ENCODE measurements at places on chromosomes 16 and 17.
A peak's percentile ranks its signal among the peaks of the same experiment; 100 is the strongest.

GRCh38 chr17:59838052-59838916 is 54.5 kb downstream of the TUBD1 start:
- DNase-seq = no peak

- DNase-seq = peak; percentile 9
These were observed 219.9 kb downstream of the ENGASE start for GRCh38 chr17:79294459-79295071.

GRCh38 chr16:53152329-53152728 is 97.5 kb downstream of the CHD9 start:
- no peak for DNase-seq

DNA sequence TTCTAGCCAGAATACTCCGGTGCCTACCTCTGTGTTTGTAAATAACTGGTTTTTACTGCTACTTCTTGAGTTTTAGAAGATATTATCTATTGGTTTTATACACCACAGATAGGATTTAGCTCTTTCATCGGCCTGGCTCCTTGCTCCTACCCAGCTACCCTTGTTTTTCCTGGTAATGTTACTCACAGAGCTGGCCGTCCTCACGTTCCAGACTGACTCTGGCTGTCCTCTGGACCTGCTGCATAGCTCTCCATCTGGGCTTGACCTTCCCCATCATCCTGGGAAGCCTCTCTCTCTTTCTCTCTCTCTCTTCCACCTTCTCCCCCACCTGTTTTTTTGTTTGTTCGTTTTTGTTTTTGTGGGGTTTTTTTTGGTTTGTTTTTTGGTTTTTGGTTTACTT is 51.5 kb downstream of the MPRIP start:
- DNase-seq = no peak

DNA sequence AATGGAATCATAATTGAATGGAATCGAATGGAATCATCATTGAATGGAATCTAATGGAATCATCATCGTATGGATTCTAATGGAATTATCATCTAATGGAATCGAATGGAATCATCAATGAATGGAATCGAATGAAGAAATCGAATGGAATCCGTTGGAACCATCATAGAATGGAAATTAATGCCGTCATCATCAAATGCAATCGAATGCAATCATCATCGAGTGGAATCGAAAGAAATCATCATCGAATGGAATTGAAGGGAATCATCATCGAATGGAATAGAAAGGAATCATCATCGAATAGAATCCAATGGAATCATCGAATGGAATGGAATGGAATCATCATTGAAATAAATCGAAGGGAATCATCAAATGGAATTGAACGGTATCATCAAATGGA is 217.2 kb downstream of the SHCBP1 start:
- no peak for DNase-seq

DNA sequence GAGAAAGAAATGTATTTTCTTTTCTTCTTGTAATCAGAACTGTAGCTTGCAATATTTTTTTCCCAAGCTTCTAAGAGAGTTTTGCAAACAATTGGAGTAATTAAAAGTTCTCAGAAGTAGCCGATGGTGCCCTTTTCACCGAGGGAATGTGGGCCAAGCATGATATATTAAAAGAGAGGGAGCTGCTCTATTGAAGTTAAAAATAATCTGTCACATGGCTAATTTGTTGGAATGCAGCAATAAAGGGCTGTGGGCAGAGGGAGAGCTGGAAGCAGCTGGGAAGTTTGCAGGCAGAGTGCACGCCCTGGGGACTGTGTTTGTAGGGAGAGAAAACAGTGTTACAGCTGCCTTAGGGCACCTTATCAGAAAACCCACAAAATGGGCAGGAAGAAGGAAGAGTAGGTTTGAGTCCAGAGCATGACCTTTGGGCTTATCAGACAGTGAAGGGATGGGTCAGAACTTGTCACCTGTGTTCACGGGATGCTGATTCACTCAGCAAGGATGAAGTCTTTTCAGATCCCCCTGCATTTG is 18.5 kb upstream of the TERF2 start:
- DNase-seq = no peak

DNA sequence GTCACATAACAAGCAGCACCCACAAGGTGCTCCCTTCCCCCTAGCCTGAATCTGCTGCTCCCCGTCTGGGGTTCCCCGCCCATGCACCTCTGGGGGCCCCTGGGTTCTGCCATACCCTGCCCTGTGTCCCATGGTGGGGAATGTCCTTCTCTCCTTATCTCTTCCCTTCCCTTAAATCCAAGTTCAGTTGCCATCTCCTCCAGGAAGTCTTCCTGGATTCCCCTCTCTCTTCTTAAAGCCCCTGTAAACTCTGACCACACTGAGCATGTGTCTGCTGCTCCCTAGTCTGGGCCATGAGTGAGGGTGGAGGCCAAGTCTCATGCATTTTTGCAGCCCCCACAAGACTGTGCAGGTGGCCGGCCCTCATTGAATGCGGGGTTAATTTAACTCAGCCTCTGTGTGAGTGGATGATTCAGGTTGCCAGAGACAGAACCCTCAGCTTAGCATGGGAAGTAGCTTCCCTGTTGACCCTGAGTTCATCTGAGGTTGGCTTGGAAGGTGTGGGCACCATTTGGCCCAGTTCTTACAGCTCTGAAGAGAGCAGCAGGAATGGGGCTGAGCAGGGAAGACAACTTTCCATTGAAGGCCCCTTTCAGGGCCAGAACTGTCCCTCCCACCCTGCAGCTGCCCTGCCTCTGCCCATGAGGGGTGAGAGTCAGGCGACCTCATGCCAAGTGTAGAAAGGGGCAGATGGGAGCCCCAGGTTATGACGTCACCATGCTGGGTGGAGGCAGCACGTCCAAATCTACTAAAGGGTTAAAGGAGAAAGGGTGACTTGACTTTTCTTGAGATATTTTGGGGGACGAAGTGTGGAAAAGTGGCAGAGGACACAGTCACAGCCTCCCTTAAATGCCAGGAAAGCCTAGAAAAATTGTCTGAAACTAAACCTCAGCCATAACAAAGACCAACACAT is at the start of gene STH:
STH (plus strand) TSS at position 264 of the 913 bp plus-strand sequence; CDS start at position 294, 30 bp downstream.
- no peak for DNase-seq

GRCh38 chr17:77503293-77503655 is 362.5 kb downstream of the SEC14L1 start:
- DNase-seq = no peak

DNA sequence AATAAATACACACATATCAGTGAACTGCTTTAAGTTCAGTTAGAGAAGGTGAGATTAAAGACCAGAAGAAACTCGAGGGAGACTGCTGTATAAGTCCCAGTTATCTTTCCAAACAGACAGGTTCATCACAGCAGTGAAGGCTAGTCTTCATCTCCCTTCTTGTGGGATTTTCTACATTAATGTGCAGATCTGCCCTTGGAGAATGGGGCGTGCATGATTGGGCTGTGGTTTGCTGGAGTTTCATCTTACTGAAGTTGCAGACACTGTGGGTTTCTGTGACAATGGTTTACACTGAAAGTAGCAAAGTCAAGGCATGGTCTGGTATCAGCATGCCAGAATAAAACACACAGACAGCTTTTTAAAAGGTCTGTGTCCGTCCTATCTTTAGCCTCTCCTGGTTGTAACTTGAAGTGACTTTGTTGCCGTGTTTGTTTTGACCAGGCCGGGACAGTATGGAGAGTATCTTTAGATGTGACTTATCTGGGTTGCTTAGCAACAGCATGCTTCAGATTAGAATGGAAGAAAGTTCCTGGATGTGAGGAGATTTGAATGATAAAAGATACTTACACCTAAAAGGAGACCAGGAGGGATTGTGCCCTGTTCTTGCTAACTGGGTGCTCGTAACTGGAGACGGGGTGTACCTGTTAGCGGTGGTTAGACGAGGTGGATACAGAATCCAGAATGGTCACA is 16.1 kb downstream of the NAA60 start:
- no peak for DNase-seq

GRCh38 chr16:89952551-89952950 is 4.0 kb downstream of the DEF8 start:
- no peak for DNase-seq

GRCh38 chr17:52276381-52277008 is 118.0 kb upstream of the CA10 start:
- no peak for DNase-seq

DNA sequence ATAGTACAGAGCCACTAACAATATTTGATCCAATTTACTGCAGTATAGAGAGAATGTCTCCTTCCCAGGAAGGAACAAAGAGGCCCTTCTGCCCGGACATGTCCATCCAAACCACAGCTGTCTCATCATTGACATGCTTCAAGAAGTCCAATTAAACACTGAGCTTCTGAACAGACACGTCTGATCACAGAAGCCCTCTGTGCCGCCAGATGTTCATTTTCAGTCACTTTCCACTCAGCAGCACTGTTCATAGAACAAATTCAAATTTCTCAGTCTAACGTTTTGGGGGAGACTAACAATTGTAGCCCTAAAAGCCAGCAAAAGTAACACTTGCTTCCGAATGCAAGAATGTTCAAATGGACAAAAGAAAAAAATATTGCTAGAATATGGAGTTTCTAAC is 15.3 kb downstream of the ZC3H7A start:
- no peak for DNase-seq

DNA sequence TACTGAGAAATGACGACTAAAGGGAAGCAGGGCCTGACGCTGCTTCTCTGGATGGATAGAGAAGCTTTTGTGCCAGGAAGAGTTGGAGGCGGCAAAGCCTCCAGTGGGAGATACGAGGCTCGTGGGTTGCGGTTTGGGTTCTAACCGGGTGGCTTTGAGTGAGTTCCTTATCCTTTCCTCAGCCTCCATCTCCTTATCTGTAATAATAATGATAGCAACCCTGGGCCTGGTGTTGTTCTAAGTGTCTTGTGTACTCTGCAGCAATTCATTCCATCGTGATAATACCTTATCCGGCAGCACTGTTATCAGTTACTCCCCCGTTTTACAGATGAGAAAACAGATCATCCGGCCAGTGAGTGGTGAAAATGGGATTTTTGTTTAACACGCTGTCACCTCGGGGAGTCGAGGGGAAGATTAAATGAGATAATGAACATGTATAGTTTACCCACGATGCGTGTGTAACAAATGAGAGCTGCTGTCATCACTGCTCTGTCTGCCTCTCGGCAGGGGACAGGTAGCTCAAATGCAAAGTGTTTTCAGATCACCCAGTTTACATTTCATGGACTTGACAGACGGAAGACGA is 52.0 kb upstream of the LHX1 start:
- no peak for DNase-seq

DNA sequence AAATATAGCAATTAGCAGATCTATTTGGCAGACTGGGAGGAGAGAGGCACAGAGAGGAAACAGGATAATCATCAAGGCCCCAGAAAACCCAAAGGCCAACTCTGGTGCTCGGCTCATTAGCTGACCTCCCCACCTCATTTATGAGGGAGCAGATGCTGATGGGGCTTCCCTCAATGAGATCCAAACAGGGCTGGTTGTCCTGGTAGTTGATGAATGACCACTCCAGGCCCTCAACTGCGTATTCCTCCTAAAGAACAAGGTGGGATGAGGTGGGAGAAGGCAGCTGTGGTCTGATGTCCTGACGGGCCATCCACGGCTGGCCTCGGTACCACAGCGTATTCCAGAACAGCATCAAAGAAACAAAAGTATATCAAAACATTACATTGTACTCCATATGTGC is 20.8 kb downstream of the ZNHIT3 start:
- no peak for DNase-seq

GRCh38 chr17:34237458-34237857 is 17.6 kb upstream of the CCL2 start:
- no peak for DNase-seq

DNA sequence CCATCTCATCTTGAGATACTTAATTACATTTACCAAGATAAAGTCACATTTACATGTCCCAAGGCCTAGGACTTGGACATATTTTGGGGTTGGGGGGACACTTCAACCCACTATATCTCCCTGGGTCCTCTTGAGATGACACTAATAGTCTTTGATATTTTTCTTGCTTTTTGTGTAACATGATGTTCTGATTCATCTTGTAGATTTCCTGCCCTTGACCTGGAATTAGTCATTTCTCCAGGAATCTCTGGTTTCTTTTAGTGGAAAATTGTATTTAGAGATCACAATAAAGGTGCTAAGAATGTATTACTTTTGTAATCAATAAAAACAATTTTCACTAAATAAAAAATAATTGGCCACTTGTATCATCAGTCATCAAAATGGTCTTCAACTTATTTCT is 157.3 kb downstream of the VPS53 start:
- no peak for DNase-seq

- no peak for DNase-seq
These were observed 34.7 kb upstream of the HNF1B start for GRCh38 chr17:37779554-37779953.

DNA sequence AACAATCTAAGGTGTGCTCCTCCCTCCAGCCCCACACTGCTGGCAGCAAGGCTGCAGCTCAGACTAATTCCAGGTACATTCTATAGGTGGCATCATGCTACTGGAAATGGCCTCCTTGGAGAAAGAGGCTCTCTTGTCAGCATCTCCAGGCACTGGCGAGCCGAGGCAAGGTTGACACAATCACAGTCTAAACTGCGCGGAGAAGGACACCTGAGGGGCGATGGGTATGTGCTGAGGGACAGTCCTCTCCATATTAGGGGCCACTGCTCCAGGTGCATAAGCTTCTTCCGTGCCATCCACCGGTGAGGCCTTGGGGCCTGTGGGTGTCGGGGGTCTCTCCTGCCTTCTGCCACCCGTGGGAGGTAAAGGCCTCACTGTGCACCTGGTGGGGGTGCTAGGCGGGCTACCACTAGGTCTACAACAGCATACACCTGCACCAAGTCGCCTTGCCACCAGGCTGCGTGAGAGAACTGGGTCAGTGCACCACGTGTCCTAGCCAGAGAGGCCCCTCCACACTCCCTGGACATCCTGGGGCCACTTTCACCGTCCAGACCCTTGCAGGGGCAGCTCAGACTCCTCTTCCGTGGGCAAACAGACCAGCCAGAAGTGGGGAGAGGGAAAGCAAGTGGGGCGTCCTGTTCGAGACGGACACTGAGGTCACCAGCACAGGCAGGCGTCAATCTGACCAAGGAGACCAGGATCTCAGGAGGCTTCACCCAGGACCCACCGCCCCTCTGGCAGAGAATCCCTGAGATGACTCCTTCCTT is 12.1 kb upstream of the CBX8 start:
- DNase-seq = no peak

GRCh38 chr16:75230471-75231110 is 11.8 kb downstream of the CTRB1 start:
- DNase-seq = no peak

DNA sequence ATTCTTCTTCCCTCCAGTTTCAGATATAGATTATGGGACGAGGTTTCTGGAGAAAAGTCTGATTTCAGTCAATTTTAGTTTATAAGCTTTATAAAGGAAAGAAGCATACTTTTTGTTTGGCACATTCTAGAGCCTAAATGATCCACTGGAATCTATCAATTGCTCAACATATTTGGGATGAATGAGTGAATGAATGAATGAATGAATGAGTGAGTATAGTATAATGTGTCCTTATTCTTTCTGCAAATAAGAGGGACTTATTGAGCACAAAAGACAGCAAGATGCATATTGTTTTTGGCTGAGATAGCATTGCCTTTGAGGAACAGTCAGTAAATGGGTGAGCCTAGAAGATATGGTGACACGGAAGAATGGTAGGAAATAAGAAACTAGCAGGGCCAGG is 245.4 kb downstream of the SHISA9 start:
- no peak for DNase-seq

DNA sequence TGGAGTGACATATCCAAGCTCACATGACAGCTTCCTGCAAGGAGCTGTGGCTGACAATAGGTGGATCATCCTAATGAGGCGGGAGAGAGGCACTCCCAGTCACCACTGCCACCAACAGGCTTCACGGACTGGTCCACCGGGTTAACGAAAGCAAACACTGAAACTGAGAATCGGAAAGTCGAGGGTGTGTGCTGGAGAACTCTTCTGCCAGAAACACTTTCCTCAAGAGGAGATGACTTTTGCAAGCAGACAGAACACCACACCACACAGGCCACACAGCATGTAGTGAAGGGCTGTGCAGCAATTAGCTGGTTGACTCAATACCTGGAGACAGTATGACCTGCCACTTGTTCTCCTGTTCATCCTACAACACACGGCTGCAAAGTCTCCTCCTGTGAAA is 53.0 kb upstream of the DNAJA2 start:
- no peak for DNase-seq
